CD8-positive, alpha-beta T cell (primary cell): ENCODE measurements at places on chromosomes 6 and 20. TPM values are rescaled to one million over a fixed set of nuclear protein-coding genes. Genes with fewer than 3 reads are reported as not detected.
A peak's percentile ranks its signal among the peaks of the same experiment; 100 is the strongest.

GPX5 gene
- total RNA-seq: not detected

NKX2-2 gene
- total RNA-seq: not detected

VIP gene
- total RNA-seq: not detected

TRIM15 gene
- total RNA-seq: not detected

MAS1 gene
- total RNA-seq: not detected

XKR7 gene
- not detected for total RNA-seq

OXT gene
- total RNA-seq: 1.8 TPM

MKKS gene
- total RNA-seq: 0.83 TPM

RING1 gene
- 29.1 TPM for total RNA-seq

MUCL3 gene
- total RNA-seq: not detected

CFB gene
- total RNA-seq: 2.3 TPM

FBXO30 gene
- 1.5 TPM for total RNA-seq

C6orf15 gene
- total RNA-seq: not detected

GRCh38 chr20:49207076-49207475 is 12.1 kb upstream of the DDX27 start:
- no peak for DNase-seq

GRCh38 chr6:36229223-36229622 is 32.7 kb downstream of the BRPF3 start:
- DNase-seq: no peak

DNA sequence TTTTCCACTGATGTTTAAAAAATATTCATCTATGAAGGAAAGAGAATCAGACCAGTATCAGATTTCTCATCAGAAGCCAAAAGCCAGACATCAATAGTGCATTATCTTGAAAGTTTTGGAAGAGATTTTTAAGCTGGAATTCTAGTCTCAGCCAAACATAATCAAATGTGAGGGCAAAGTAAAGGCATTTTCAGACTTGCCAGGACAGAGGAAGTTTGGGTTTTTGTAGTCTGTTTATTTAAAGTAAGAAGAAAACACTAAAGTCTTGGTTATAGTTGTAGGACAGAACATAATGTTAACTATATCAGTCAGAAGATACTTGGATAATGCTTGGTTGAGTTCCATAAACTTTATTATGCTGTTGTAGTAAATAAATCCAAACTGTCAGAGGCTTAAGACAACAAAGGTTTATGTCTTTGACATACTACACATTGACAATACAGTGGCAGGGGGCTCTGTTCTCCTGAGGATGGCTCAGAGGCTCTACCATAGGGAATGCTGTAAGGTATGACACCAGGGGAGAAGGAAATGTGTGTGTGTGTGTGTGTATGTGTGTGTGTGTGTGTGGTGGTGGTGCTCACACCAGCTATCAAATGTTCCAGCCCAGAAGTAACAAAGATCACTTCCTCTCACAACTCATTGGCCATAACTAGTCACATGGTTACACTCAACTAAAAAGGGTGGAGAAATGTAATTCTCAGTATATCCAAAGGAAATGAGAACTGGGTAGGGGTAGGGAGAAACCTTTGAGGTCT is 26.7 kb upstream of the YWHAB start:
- DNase-seq: no peak

DNA sequence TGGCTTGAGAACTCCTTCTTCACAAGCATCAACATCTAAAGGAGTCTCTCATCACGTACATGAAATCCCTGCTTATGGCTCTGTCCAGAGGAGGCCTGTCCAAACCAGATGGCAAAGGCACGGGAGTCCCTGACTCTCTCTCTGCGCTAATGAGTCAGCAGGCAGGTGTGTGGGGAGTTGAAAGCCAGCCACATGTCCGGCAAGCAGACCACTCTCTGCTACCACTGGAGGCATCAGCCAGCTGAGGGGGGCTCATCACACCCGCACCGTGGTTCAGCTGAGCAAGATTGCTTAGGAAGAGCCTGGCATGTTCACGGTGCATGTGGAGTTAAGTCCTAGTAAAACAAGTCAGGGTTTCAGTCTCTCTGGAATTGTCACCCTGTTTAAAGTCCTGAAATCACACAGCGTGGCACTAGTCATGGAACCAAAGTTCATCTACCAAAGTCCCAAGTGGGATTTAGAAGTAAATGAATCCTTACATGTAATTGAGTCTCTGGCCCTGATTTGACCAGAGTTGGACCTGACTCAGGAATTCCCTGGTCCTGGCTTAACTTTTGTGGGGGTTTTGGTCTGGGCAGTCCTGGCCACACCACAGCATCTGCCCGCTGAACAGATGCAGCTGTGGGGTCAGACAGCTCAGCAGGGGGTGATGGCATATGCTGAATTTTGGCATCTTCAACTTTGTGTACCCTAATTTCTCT is 155.2 kb upstream of the RIN2 start:
- no peak for DNase-seq

DNA sequence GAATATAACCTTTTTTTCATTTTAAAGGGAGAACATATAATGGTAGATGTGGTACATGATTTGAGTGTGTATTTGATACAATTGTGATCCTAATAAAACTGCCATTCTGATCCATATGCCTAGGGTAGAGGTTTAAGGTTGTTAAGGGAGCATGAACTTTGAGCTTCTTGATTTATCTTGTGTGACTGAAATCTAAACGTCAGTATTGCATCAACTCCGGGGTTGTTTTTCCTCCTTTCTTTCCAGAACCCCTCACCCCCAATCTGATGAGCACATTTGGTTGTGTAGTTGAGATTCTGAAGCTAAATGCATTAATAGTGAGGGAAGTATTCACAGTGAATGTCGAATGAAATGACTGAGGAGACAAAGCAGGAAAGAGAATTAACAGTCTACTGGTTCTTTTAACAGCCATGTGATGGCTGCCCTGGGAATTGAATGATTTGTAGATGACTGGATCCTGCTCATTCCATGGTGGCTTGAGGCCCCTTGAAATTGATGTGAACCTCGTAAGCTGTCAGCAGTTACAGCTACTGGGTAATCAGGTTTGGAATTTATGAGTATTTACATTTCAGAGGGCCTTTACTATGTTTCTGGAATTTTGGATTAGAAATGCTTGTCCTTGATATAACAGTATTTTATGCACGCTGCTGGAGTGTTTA is 44.8 kb downstream of the FARS2 start:
- DNase-seq: no peak

- no peak for DNase-seq
Observed at GRCh38 chr6:107511511-107511993, 21.6 kb downstream of the SOBP start.

DNA sequence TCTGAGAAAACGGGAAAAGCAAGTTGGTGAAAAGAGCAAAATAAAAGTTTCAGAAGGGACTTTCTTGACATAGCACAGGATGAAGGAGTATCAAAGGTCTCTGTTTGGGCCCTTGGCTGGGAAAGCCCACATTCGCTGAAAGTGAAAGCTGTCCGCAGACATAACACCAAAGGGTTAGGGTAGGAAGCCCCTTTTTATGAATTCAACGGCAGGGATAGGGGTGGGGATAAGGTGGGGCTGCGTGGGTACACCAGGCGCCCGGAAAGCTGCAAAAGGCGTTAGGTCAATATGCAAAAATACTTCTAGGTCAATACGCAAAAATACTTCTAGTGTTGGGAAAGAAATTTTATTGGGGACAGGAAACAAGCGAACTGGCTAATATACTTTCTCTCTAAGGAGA is 135.1 kb downstream of the OR2B2 start:
- DNase-seq: peak; percentile 4

- DNase-seq: no peak
Observed at GRCh38 chr20:32966382-32966781, 37.9 kb downstream of the SUN5 start.

GRCh38 chr6:25535632-25536225 is 116.3 kb upstream of the SCGN start:
- DNase-seq: no peak

- no peak for DNase-seq
Observed at GRCh38 chr20:31864521-31865400, 5.6 kb downstream of the DUSP15 start.

DNA sequence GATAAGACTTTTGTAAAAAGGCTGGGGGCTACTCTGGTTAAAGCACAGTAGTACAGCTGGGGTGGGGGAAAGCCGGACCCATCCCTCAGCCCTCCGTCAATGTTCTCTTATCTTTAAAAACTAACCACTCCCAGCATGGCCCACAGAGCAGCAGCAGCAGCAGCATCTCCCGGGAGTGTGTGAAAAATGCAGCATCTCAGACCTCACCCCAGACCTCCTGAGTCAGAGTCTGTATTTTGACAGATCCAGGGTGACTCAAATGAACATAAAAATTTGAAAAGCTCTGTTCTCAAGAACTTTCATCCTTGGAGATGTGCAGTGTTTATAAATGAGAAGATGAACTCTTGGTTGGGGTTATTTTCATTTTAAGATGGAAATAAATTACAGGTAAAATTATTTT is 277.7 kb upstream of the ECI2 start:
- DNase-seq: no peak

GRCh38 chr20:24543168-24543567 is 73.7 kb downstream of the SYNDIG1 start:
- no peak for DNase-seq

GRCh38 chr20:36202891-36203338 is 33.4 kb upstream of the AAR2 start:
- peak; percentile 74 for DNase-seq

DNA sequence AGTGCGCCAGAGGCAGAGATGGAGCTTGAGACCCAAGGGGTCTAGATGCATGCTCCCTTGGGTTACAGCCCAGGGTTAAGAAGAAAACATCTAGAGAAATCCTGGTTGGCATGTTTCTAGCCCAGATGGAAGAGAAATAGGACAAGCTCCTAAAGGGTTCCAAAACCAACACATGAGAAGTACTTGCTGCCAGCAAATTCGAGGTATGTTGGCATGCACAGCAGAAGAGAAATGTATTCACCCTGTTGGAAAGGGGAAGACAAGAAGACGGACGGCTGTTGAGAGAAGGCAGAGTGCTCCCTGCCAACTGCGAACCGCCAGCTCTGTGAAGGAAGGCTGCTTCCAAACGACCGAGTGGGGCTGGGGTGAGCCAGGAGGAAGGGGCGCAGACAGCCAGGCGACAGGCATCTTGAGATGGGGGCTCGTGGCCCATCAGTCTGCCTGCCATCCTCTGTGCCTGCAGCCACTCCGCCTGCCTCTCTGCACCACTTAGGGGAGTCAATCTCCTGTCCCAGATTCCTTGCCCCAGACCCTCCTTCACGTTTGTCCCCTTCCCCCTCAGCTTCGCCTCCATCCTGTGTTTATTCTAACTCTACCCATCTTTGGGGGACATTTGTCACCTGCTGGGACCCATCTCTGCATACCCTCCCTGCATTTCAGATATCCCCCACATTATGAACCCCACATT is 249.2 kb downstream of the CDC5L start:
- DNase-seq: no peak

DNA sequence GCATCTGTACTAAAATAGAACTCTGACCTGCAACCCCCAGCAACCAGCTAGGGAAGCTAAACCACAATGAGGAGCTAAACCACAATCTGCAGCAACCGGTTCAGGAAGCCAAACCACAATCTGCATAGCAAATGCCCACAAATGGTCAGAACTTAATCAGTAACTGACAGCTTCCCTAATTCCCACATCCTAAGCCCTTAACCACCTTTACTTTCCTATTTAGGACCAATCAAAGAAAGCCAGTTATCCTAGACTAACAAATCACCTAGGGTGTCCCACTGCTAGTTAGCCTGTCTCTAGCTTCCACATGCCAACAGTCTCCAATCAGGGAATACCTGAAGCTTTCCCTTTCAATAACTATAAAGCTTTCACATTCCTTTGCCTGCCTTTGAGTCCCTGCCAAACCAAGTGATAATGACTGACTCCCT is 424.6 kb upstream of the PTCHD4 start:
- no peak for DNase-seq

- no peak for DNase-seq
Observed at GRCh38 chr6:85192186-85192585, 257.7 kb upstream of the NT5E start.

DNA sequence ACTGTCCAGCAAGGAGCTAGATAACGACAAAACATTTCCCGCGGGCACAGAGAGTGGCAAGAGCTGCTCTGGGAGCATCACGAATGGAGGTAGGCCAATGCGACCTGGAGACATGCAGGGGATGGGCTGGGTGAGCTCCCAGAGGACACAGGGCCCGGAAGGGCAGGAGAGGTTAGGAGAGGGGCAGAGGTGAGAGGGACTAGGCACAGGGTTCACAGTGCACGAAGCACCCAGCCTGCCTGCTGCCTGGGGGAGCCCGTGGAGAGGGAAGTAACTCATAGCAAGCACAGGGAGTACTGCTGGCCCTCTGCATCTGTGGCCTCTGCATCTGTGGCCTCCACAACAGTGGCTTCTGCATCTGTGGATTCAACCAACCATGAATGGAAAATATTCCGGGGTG is 126.5 kb downstream of the HUS1B start:
- no peak for DNase-seq

DNA sequence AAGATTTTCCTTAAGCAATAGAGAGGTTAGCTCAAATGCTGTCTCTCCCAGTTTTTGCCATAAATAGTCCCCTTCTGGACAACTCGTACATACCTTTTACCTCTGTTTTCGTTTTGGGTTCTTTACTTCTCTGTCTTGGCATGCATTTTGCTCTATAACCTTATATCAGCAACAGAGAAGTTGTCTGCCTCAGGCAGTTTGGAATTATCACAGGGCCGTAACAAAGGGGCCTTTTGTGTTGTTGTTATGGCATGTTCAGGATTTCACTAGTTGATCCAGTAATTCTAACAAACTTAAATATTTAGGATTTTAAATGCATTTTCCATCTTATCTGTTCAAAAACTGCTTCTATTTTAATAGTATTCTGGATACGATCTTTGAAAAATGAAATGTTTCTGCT is 259.8 kb downstream of the CD109 start:
- DNase-seq: no peak

- DNase-seq: no peak
Observed at GRCh38 chr6:147238164-147238563, 33.9 kb downstream of the STXBP5 start.

GRCh38 chr20:23823111-23823510 is 3.4 kb downstream of the CST2 start:
- DNase-seq: no peak

- DNase-seq: no peak
Observed at GRCh38 chr6:118548136-118548535, at the start of gene PLN. PLN (plus strand) TSS chr6:118548296; CDS start chr6:118558922, 10,626 bp downstream.

DNA sequence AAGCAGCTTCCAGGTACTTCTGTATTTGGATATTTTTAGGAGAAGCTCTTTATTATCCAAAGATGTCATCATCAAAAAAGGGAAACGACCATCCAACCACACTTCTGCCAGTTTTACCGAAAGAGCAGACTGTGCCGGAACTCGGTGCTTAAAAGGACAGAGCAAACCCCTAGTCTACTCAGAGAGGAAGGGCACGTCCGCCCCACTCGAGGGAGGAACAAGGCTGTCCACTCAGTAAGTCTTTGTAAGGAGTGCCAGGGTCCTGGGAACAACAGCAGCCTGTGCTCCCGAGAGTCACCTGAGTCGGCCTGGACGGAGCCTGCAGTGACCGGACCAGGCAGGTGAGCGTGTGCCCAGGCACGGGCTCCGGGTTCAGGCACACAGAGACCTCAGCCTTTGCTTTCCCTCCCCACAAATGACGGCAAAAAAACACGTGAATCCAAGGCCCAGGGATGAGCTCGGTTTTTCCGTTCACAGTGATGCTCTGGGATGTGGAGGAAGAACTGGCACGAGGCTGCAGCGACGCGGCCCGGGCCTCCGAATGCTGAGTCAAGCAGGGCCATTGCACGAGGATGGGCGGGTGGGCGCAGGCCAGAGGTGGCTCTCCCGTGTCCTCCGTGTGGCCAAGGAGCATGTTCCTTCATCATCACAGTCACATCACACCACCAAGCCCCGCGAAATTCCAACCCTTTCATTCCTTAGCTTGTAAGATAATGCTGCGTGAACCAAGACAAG is 17.4 kb upstream of the SLCO4A1 start:
- no peak for DNase-seq
